ENCODE measurements at places on chromosomes 5 and 9. TPM values are rescaled to one million over a fixed set of nuclear protein-coding genes. Genes with fewer than 3 reads are reported as not detected.

Gene TMED7
- 60.1 TPM for total RNA-seq

Gene TERT
- 3.2 TPM for total RNA-seq

Gene KLHL3
- 0.18 TPM for total RNA-seq

Gene MYMK
- total RNA-seq: not detected

Gene COQ4
- total RNA-seq: 58.6 TPM

Gene MTX3
- total RNA-seq: 6.9 TPM

Gene SLC34A1
- not detected for total RNA-seq

Gene ANKRD31
- 0.05 TPM for total RNA-seq

Gene IL4
- not detected for total RNA-seq

Gene CHD1
- 30.1 TPM for total RNA-seq

Gene FOXD4
- 0.56 TPM for total RNA-seq

Gene C5orf52
- total RNA-seq: not detected

Gene LHX3
- 0.07 TPM for total RNA-seq

Gene OMD
- total RNA-seq: not detected

Gene PLAC8L1
- not detected for total RNA-seq

Gene ZSWIM6
- total RNA-seq: 5.7 TPM

Gene HRH2
- total RNA-seq: 0.48 TPM

Gene PAEP
- total RNA-seq: not detected

Gene LRRC19
- total RNA-seq: not detected

Gene FYB1
- total RNA-seq: 19.0 TPM

Gene EEIG1
- total RNA-seq: 84.0 TPM

Gene FOXD4L3
- total RNA-seq: 0.08 TPM

Gene TMEM174
- not detected for total RNA-seq

Gene ROPN1L
- 2.0 TPM for total RNA-seq

Gene TNC
- total RNA-seq: 0.91 TPM

Gene APBA1
- total RNA-seq: 0.51 TPM

Gene GPX3
- 18.4 TPM for total RNA-seq

Gene SLC1A3
- total RNA-seq: not detected

Gene EIF4E1B
- not detected for total RNA-seq

Gene CTNND2
- not detected for total RNA-seq

Gene ZNF366
- total RNA-seq: not detected

Gene INSL4
- 13.9 TPM for total RNA-seq

Gene SPINK6
- 0.39 TPM for total RNA-seq

Gene SLC25A51
- total RNA-seq: 20.3 TPM

Gene RABL6
- 77.2 TPM for total RNA-seq

Gene DAPK1
- 14.1 TPM for total RNA-seq

Gene KCNV2
- not detected for total RNA-seq

Gene ZNF300
- 2.7 TPM for total RNA-seq

Gene SLC25A2
- total RNA-seq: not detected

Gene LSM11
- total RNA-seq: 1.9 TPM

Gene HTR1A
- not detected for total RNA-seq

Gene IL5
- not detected for total RNA-seq

Gene NDUFS4
- 108 TPM for total RNA-seq

Gene IFNE
- total RNA-seq: 1.4 TPM

Gene GIN1
- total RNA-seq: 4.2 TPM

Gene DPYSL3
- total RNA-seq: 16.9 TPM

Gene HCN1
- total RNA-seq: not detected

Gene SIT1
- not detected for total RNA-seq

Gene PCDHGB6
- 0.09 TPM for total RNA-seq

Gene ENTPD2
- total RNA-seq: 0.91 TPM

Gene LYRM7
- 4.8 TPM for total RNA-seq

Gene GPR151
- not detected for total RNA-seq

Gene HAVCR1
- total RNA-seq: 44.9 TPM

Gene SPINK13
- total RNA-seq: not detected

Gene MRPL22
- 73.4 TPM for total RNA-seq

Data from A549 treated with RU486 at 1 μM for 4 hours (cell line).